ENCODE measurements at places on chromosomes 12 and 14.

DNA sequence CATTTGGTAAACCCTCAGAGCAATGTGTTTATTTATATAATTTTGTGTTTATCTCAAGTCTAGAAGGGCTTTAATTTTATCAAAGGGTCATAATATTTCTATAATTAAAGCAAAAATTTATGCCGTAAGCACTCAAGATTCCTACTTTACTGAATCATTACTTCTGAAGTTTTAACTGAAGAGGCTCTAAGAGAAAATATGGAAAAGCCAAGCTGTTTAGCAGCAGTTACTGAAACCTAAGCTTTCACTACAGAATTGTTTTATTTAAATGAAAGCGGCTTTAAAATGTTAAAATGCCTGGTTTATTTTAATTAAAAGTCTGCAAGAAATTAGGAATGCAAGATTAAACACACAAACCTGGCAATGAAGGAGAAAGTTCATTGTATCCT lies 73.9 kb upstream of the BBS10 start:
- DNase-seq: no peak

DNA sequence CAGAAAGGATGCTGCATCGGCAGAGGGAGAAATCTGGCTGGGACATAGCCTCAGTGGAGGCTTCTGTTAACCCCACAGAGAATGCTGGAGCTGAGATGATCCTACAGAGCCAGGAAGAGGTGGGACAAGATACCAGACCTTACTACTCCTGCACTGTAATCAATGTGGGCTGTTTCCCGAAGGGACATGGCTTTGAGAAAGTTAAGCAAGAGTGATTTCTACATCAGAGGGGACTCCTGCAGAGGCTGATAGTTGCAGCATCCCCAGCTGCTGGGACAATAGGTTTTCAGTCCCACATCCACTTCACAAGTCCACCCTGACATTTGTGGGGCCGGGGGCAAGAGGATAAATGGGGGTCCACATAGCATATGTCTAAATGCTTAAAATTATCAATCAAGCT lies 22.5 kb upstream of the CMKLR1 start:
- no peak for DNase-seq

DNA sequence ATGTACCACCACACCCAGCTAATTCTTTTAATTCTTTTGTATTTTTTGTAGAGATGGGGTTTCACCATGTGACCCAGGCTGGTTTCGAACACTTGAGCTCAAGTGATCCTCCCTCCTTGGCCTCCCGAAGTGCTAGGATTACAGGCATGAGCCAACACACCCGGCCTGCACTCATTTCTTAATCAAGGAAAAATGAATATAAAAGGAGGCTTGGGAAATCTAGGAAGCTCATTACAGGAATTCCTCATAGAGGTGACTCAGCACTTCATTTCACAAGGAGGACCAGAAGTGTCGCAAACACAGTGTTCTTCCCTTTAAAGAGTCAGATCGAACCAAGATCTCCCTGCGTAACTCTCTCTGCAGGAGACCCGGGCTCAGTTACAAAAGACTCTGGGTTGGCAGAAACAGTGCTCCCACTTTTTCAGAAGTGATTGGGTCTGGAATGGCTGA lies 30.3 kb downstream of the NFKBIA start:
- DNase-seq: no peak

DNA sequence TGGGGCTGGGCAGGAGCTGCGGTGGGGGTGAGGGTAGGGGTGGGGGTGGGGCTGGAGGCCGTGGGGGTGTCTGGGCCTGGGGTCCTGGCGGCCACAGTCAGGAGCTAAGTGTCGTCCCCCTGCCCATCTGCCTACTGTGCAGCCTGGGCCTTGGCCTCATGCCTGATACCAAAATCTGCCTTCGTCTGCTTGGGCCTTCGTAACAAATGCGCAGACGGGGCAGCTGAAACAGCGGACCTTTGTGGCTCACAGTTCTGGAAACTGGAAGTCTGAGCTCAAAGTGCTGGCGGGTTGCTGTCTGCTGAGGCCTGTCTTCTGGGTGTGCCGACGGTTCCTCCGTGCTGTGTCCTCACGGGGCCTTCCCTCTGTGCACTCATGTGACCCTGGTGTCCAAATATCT lies 61.7 kb downstream of the KIF26A start:
- DNase-seq: no peak

DNA sequence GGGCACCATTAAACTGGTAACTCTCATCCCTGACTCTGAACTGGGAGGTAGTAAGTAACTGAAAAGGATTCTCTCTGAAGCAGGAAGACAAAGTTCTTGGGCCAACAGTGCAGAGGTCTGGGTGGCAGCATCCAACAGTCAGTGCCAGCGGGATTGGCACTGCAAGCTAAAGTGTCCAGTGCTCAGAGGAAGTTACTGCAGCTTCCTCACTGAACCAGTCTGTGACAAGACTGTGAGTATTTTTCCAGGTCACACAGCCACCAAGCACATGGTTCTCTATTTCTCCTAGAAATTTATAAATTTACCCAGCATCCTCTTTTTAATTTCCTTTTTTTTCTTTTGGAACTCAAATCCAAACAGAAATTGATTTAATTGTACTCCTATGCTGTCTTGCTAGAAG lies 81.6 kb upstream of the FAR2 start:
- no peak for DNase-seq

GRCh38 chr12:111409780-111410430 lies 4.2 kb downstream of the SH2B3 start:
- no peak for DNase-seq

- peak; percentile 79 for DNase-seq
These were observed 1.1 kb downstream of the MIS18BP1 start for GRCh38 chr14:45251912-45252311.

- DNase-seq: no peak
These were observed 152.0 kb upstream of the CCND2 start for GRCh38 chr12:4121506-4122020.

- DNase-seq: no peak
These were observed 27.2 kb downstream of the PROX2 start for GRCh38 chr14:74848768-74849167.

GRCh38 chr14:88618476-88618875 lies 55.6 kb downstream of the ZC3H14 start:
- DNase-seq: no peak

DNA sequence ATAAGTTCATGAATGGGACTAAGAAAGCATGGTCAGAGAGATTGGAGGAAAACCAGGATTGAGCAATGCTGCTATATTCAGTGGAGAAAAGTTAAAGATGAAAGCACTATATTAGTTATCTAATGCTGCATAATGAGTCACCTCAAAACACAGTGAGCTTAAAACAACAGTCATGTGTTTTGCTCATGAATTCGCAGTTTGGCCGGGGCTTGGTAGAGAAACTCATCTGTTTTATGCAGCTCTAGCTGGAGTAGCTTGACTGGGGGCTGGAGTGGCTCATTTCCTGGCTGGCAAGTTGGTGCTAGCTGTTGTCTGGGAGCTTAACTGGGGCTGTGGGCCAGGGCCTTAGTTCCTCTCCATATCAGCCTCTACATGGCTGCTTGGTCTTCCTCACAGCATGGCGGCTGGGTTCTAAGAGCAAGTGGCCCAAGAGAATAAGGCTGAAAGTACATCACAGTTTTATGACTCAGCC lies 90.1 kb downstream of the ADCK1 start:
- DNase-seq: peak; percentile 32

GRCh38 chr12:89427508-89428156 lies 75.3 kb upstream of the DUSP6 start:
- peak; percentile 32 for DNase-seq

GRCh38 chr12:74776378-74776777 lies 238.7 kb downstream of the ATXN7L3B start:
- no peak for DNase-seq

GRCh38 chr12:49336645-49337584 lies at the start of gene C1QL4:
Gene C1QL4, minus strand, starts transcription at chr12:49337188. Its CDS starts 711 bp downstream, at chr12:49336477.
- peak; percentile 89 for DNase-seq

GRCh38 chr14:91925001-91925726 lies 22.3 kb downstream of the FBLN5 start:
- DNase-seq: no peak

- no peak for DNase-seq
These were observed 32.6 kb downstream of the ARMH4 start for GRCh38 chr14:58119381-58119780.

DNA sequence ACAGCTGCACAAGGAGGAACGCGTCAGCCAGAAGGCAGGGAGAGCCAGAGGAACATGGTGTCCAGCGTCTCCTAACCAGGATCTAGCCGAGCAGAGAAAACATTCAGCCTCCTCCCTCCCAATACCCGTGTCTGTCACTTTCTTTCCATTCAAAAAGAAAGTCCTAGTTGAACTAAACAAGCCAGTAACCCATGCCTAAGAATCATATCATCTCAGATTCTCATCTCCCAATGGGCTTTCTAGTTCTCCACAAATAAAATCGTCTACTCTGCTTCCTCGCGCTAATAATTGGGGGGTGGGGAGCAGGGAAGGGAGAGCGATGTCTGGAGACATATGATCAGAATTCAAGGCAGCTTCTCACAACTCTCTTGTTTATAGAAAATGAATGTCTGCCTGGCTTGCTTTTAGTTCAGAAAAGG lies 7.4 kb downstream of the NKX2-1 start:
- DNase-seq: no peak

- DNase-seq: no peak
These were observed 121.2 kb downstream of the CRACR2A start for GRCh38 chr12:3631759-3632158.

GRCh38 chr12:53051058-53051880 lies 1.4 kb downstream of the TNS2 start:
- DNase-seq: peak; percentile 60

- no peak for DNase-seq
These were observed 65.0 kb downstream of the TESC start for GRCh38 chr12:117034249-117034648.

DNA sequence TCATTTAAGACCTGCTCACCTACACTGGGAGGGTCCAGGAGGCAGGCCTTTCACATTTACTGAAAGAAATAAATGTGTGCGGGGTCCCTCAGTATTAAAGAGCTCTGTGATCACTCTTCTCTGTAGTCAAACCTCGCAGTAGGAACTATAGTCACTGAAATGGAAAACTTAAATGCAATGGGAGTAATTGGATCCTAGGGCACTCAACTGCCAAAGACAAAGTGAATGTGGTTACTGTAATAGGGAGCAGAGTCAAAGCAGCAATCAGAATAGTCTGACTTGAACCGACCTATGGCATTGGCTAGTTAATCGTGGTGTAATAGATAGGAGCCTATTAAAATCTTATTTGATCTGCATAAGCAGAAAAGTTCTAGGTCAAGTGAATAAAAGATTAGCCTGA lies 26.6 kb upstream of the DYRK2 start:
- no peak for DNase-seq

DNA sequence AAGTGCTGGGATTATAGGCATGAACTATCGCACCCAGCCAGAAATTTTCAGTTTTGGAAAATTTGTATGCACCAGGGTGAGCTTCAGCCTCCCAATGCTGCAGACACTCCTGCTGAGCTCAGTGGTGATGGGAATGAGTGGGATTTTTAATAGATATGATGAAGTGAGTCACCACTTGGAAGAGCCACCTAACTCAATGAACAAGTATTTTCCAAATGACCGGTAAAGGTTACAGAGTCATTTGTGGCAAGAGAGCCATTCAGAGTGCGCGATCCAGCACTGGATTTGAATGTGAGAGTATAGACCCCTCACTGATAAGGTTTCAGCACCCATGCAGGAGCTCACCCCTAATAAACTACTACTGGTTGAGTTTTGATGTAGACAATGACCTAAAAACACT lies 100.7 kb downstream of the PPP2R5C start:
- no peak for DNase-seq

DNA sequence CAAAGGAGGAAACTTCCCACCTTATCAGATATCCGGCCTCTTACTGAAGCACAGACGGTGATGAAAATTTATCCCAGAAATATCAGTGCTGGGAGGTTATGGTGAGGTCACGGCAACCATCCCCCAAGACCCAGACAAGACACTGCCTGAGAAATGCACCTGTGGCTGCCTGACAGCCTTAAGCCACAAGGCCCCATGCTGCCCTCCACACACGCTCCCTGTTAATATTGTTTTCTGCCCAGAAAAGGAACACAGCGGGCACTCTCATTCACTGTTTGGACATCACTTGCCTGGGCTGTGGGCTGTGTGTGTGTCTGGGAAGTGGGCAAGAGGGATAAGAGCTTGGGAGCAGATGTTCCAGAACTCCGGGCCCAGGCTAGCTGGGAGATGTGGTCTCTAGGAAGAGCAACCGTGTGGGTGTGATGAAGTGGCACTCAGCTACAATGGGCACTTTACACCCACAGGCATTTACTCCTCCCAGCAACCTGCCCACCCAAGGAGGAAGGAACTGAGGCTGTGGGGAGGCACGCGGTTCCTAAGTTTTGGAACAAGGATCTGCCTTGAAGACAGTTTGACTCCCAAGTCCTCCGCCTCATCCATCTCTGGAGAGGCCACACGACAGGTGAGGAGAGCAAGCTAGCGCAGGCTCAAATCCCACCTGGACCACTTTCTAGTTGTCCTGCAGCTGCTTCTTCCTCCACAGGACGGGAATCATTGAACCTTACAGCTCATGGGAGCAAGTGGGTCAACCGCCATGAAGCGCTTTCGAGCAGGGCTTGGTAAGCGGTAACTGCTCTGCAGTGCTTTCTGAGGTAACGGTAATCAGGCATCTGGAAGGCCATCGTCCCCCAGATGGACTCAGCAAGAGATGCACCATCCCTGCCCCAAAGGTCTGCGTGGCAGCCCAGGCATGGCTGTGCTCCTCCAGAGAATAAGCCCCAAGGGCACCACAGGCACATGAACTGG lies 91.4 kb downstream of the CHGA start:
- DNase-seq: no peak

- no peak for DNase-seq
These were observed 12.9 kb upstream of the KRAS start for GRCh38 chr12:25263594-25263993.

- DNase-seq: no peak
These were observed 32.3 kb downstream of the GIT2 start for GRCh38 chr12:109963743-109964429.

GRCh38 chr14:35539969-35540368 lies 6.0 kb downstream of the INSM2 start:
- DNase-seq: no peak

DNA sequence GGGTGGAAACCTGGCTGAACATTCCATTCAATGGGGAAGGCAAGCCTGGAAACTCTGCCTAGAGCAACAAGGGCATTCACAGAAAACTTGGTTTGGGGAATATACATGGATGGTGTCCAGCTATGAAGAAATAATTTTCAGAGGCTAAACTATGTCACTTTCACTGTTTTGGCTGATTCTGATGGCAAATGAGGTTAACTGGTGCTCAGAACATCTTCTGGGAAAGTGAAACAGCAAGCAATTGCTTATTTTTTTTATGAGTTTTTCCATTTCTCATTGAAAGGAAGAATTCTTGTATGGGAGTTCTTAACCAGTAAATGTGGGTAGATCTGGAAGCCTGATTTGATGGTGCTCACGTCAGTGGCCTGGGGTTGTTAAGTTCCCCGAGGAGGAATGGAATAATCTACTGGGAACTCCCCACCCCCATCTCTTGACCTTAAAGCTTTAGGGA lies 132.8 kb upstream of the BTG1 start:
- peak; percentile 3 for DNase-seq

- no peak for DNase-seq
These were observed 76.6 kb upstream of the CEP83 start for GRCh38 chr12:94536040-94536965.

DNA sequence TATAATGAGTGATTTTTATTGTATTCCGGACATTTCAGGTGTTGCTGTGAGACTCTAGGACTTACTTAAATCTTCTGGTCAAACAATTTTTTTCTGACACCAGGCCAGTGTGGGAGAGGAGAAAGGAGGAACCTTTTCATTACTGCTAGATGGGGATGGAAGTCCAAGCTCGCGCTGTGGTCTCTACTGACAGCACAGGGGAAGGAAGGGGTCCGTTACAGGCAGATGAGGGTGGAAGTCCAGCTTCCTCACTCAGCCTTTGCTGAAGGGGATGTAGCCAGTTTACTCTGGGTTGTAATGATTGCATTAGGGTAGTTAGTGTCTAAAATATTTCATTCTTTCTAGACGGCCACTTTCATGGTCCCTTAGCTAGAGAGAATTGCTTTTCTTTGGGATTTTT lies 26.3 kb upstream of the ST8SIA1 start:
- no peak for DNase-seq

Data from OCI-M1 (cell line).